Aorta (tissue), 5 donors: ENCODE measurements at places on chromosomes 3 and 15.

- DNase-seq = no peak
- H3K27me3 ChIP-seq = peaks cover 1% of the 10 kb centered on the region
- H3K4me3 ChIP-seq = no peak overlapping the region
- no peaks in the 10 kb centered on the region for H3K36me3 ChIP-seq
- no peak overlapping the region for H3K27ac ChIP-seq
These were observed 137.0 kb upstream of the SLCO3A1 start for GRCh38 chr15:91716536-91716935.

GRCh38 chr3:69715204-69715603 is 24.1 kb upstream of the MITF start:
- DNase-seq = no peak
- no peak overlapping the region for H3K4me3 ChIP-seq
- H3K27me3 ChIP-seq = no peaks in the 10 kb centered on the region
- no peak overlapping the region for H3K27ac ChIP-seq
- H3K4me1 ChIP-seq = no peaks in the 10 kb centered on the region
- H3K36me3 ChIP-seq = no peaks in the 10 kb centered on the region

DNA sequence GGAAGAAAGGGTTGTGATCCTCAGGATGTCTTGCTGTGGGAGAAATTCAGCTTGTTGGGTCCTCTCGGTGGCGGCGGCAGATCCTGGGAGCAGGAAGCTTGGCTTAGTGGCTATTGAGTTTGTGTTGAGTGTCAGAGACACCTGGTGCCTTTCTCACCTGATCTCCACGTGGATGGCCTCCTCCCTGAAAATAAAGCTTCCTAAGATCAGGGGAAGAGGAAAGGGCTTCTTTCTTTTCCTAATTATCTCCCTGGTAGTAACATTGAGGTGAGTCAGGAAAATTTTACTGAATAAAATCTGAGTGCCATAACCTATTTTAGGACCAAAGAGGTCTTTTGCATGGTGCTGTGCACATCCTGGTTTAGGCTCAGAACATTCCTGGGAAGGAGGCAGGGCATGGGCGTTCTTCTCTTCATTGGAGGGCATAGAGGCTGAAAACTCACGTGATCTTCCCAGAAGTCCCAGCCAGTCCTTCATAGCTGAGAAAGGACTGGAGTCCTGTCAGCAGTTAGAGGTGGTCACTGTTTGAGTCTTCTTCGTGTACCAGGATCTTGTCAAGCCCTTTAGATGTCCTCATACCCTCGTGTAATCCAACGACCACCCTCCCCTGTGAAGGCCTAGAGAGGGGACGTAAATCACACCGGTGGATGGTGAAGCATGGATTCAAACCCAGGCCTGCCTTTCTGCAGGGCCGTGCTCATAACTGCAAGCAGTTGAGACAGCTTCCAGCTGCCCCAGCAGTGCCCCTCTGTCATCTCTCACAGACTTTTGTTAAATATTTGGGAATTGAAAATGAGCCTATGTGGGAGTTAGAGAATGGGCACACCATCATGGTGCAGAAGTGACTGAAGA is 1.1 kb downstream of the CMTM8 start:
- no peaks in the 10 kb centered on the region for H3K27me3 ChIP-seq
- no peak for DNase-seq
- no peaks in the 10 kb centered on the region for H3K36me3 ChIP-seq

- no peaks in the 10 kb centered on the region for H3K27me3 ChIP-seq
- H3K27ac ChIP-seq = no peak overlapping the region
- no peak for DNase-seq
These were observed 75.7 kb upstream of the GADL1 start for GRCh38 chr3:30970183-30970582.

DNA sequence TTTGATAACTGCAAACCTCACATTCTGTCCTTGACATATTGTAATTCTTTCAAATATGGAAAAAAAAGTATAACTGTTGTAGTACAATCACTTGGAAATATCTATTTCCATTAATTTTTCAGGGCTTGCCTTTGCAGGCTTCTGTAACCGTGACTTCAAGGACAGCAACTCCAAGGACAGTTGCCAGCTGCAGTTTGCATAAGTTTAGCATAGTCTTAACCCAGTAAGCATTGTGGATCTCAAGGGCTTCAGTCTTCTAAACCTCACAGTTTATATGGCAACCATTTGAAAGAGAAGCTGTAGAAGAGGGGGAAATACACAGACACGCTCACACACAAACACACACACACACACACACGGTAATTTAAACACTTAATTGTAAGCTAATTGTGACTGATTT is 112.8 kb upstream of the GPR149 start:
- H3K27me3 ChIP-seq = no peaks in the 10 kb centered on the region
- no peak for DNase-seq
- H3K4me3 ChIP-seq = no peak overlapping the region
- H3K36me3 ChIP-seq = no peaks in the 10 kb centered on the region
- no peaks in the 10 kb centered on the region for H3K4me1 ChIP-seq
- H3K27ac ChIP-seq = no peak overlapping the region

- H3K27ac ChIP-seq = no peak overlapping the region
- H3K27me3 ChIP-seq = no peaks in the 10 kb centered on the region
- H3K36me3 ChIP-seq = peaks cover 4% of the 10 kb centered on the region
- H3K4me1 ChIP-seq = no peaks in the 10 kb centered on the region
- no peak overlapping the region for H3K4me3 ChIP-seq
- no peak for DNase-seq
These were observed 35.7 kb downstream of the MGA start for GRCh38 chr15:41695750-41696436.
